ENCODE measurements at places on chromosomes 4 and X.

- DNase-seq, result no peak
Measured at GRCh38 chr4:40251366-40251765, 54.5 kb downstream of the RHOH start.

GRCh38 chr4:26787461-26788340 is 72.9 kb upstream of the STIM2 start:
- peak; percentile 34 for DNase-seq

DNA sequence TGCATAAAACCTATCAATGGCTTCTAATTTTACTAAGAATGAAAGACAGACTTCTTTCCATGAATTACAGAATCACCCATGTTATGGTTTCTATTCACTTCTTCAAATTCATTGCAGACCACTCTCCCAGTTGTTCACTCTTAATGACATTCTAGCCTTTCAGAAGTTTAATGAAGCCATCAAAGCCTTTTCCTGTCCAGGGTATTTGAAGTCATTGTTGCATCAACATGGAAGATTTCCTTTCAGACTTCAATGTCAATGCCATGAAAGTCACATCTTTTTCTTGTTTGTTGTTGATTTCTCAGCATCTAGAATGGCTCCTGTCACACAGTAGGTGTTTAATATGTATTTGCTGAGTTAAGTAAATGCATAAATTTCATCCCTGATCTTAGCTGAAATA is 48.1 kb upstream of the ARSJ start:
- no peak for DNase-seq

- no peak for DNase-seq
Measured at GRCh38 chr4:151049430-151049884, 34.4 kb upstream of the LRBA start.

DNA sequence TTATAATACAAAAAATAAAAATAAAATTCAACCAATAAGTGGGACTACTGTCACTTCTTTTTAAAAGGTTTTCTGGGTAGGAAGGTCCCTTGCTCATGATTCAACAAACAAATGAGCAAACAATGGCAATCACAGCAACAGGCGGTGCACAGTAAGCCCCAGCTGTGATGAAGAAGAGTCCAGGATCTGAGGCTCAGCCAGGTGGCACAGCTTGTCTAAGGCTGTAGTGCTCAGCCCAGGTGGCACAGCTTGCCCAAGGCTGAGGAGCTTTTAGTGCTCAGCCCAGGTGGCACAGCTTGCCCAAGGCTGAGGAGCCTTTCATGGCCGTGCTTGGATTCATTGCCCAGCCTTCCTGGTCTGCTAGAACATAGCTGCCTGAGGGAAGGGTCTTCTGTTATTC is 75.0 kb downstream of the ZFYVE28 start:
- DNase-seq, result no peak

DNA sequence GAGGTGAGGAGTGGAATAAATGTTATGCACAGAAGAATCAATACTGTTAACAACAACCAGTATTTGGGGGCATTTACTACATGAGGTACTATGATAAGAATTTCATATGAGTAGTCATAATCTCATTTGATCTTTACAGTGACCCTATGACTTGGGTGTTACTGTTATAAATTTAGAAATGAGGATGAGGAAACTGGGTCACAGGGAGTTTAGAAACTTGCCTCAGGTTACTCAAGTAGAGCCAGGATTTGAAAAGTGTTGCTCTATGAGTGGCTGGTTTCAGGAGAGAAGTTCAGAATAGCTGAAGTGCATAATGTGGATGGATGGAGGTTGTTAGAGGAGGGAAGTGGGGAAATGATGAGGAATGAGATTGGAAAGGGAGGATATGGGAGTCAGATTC is 16.6 kb upstream of the DDIT4L start:
- no peak for DNase-seq

DNA sequence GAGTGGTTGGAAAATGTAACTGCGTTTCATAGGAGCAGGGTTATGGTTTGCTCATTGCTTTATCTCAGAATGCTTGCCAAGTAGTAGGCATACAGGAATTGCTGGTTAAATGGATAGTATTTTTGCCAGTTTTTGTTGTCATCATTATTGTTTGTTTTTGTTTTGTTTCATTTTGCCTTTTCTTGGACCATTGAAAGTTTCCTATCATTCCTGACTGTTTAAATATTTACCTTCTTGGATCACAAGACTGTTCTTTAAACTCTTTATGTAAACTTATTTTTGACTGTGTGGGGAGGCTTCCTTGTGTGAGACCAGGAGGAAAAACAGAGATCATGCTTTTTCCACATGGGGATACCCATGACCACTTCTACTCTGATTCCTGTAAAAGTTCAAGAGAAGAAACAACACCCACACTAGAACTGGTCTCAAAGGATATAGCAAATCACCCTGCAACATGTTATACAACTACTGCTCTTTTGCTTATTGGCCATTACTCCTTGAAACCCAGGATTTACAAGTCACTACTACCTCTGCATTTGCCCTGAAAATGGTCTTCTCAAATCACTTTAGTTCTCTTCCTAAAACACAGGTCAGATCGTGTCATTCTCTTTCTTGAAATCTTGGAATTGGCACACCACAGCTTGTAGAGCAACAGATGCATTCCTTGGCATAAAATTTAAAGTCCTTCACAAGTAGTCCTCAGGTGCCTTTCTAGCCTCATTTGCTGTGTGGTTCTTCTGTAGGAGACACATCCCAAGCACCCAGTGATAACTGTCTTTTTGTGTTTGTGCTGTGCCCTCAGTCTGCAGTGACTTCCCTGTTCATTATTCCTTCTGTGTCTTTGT is 51.3 kb downstream of the FNIP2 start:
- DNase-seq, result no peak

DNA sequence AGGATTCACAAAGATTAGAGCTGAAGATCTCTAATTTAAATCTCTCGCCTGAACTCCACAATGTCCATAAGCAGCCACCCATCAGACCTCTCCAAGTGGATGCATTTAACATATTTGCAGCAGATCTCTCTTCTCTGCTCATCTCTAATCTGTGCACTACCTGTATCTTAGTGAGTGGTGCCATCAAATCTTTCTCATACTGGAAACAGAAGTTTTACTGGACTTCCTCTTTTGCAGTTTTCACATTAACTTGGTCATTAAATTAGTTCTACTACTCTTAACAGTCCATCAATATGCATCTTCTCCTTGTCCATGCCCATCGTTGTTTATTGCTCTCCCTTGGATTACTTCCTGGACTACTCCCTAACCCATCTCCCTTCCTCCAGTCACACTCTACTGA is 488.5 kb downstream of the IL15 start:
- no peak for DNase-seq

GRCh38 chr4:101306225-101306624 is 41.1 kb downstream of the PPP3CA start:
- DNase-seq, result no peak

GRCh38 chrX:17737986-17738713 is 857 bp downstream of the SCML1 start:
- no peak for DNase-seq

DNA sequence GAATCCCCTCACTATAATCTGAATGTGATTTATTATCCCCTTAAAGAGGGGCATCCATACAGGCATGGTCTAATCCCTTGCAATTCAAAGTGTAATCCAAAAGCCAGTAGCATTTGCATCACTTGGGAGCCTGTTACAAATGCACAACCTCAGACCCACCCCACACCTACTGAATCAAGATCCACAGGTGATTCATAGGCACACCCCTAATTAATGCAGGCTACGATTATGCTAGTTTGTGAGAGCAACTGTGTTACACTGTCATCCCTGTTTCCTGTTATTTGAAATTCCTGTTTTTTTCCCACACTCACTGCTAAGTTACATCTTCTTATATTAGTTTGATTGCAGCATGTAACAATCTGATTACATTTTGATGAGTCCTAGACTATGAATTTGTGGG is 120.0 kb downstream of the RAB28 start:
- no peak for DNase-seq

DNA sequence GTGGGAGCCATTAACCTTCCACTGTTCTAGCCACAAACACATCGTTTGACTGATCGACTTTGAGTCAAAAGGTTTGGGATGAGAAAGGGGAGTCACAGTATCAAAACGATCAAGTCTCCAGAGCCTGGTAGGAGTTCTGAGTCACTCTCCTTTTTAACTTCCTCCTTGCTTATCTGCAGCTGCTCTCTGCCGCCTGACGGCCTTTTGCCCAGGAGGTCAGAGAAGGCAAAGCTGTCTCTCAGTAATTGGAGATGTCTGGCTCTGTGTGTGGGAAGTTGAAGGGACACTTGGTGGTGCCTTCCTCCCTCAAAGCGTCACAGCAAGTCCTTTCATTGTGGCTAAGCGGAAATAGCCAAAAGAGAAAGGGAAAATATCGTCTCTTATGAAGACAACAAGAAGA is 63.1 kb downstream of the ANOS1 start:
- no peak for DNase-seq

GRCh38 chr4:90027565-90027964 is 99.6 kb upstream of the CCSER1 start:
- DNase-seq, result no peak

DNA sequence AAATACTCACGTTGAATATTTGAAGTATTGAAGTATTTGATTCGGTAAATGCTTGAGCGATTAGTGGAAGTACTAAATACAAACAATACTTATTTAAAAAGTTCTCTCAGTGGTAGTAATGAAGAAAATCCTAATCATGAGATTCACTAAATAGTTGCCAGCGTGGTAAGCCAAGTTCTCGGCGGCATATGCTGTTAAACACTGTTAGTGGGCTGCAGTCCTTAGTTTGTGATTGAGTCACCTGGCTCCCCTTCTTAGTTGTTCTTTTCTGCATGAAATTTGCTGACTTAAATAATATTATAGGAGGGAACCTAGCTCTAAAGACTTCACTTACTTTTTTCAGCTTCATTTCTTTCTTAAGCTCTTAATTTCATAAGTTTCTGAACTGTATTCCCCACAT is 51.4 kb downstream of the STIM2 start:
- DNase-seq, result no peak

- no peak for DNase-seq
Measured at GRCh38 chr4:178056996-178057395, 614.8 kb upstream of the AGA start.

- DNase-seq, result no peak
Measured at GRCh38 chr4:1600211-1600780, 83.8 kb downstream of the FAM53A start.

GRCh38 chr4:76305971-76306881 is at the start of gene STBD1:
TSS of gene STBD1 (plus strand) at chr4:76306733. CDS start at chr4:76306770, 37 bp downstream.
- DNase-seq, result no peak

DNA sequence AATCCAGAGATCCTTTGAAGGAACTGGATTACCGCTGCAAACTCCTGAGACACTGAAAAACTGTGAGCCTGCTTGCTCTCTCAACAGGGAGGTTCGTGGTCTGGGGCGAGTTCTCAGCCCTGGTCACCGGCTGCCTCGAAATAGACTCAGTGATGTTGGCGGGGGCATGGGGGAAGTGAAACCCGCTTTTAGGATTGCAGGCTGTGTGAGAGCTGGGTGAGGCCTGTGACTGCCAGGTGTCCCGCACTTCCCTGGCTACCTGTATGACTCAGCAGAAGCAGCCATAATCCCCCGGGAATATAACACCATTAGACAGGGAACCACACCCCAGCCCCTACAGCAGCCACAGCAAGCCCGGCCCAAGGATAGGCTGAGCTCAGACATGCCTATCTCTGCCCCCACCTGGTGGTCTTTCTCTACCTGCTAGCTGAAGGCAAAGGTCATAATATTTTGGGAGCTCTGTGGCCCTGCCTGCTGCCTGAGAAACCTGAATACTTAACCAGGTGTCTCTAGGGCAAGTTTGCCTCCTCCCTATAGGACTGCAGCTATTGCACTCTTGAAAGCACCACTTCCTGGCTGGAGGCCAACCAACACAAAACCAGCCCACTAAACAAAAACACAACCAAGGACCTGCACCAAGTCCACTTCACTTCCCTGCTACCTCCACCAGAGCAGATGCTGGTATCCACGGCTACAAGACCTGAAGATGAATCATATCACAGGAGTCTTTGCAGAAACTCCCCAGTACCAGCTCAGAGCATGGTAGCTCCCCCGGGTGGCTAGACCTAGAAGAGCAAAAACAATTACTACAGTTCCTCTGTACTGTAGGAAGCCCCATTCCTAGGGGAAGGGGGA is 202.0 kb downstream of the RRAGB start:
- no peak for DNase-seq

DNA sequence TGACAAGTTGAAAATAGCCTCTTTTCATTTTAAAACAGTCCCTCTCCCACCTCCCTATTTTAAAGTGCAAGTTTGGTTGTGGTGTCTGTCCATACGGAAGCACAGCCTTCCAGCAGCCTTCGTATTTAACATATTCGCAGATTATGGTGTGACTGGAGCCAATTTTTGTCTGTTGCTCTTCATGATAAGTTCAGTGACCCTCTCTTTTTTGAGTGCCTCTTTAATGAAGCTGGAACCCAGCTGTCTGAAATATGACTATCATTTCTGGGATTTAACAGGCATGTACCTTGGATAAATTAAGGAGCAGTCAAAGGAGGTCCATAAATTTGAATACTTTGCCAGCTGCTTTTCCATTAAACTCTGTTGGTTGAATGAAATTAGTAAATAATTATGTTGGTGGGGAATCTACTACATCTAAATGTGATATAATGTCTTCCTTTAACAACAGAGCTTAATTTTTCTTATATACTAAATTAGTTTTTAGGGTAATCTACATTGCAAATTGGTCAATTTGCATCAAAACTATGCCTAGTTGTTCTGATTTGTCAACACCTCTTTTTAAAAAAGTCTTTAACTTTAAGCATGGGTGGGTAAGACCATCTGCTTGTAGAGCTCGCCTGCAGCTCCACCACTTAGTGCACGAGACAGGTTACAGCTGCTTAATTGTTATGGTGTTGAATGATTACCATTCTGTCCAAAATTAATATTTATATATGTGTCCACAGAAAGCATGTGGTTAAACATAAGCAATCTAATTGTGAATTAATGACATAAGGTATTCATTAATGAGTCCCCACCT is 216.6 kb downstream of the DCTD start:
- DNase-seq, result no peak

GRCh38 chr4:166202991-166203390 is 330.0 kb downstream of the TLL1 start:
- no peak for DNase-seq

- no peak for DNase-seq
Measured at GRCh38 chr4:140813804-140814203, 57.6 kb upstream of the TBC1D9 start.

DNA sequence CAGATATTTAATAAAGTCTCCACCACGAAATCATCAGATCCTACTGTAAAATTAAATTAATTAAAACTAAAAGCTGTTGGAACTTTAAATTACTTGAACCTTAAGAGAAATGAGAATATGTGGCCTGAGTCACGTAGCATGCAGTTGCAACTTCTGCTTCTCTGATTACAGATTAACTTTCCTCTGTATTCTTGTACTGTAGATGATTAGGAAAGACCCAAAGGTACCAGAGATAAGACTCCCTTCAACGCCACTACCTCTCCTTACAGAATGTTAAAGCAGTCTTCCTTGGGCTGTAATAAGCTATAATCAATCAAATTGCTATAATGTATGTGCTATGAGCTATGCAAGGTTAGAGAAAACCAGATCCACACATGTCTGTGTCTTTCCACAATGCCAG is 47.9 kb downstream of the FAM13A start:
- no peak for DNase-seq

GRCh38 chr4:127113844-127114362 is 518.9 kb upstream of the INTU start:
- no peak for DNase-seq
